Tongue (tissue), 3 donors: ENCODE measurements at places on chromosomes 4 and X. TPM values are rescaled to one million over a fixed set of nuclear protein-coding genes. Genes with fewer than 3 reads are reported as not detected.

GRCh38 chr4:113339430-113339813, 290.0 kb downstream of the ANK2 start:
- no peak for DNase-seq

DNA sequence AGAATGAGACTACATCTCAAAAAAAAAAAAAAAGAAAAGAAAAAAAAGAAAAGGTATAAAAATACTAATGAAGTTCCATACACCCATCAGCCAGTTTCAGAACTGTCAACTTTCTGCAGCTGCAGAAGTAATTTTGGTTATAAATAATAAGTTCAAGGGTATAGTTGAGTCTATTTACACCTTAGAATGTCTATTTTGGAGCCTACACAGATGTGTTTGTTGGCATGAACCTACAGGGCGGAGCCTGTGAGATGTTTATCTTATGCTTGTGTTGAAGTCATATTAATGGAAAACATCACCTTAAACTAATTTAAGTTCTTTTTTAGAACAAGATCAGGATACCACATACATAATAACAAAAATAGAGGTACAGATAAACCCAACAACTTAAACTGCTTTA, 85.8 kb downstream of the RAPGEF2 start:
- no peak for DNase-seq

GRCh38 chr4:140326395-140326993, 47.0 kb upstream of the SCOC start:
- peak; percentile 59 for DNase-seq

- peak; percentile 60 for DNase-seq
These were observed 1.0 kb downstream of the FGFBP2 start for GRCh38 chr4:15961781-15962510.

- no peak for DNase-seq
These were observed 58.7 kb upstream of the GPR34 start for GRCh38 chrX:41630091-41630490.

TMEM255A gene
- total RNA-seq: 6.7 TPM

POF1B gene
- 6.3 TPM for total RNA-seq

MTTP gene
- total RNA-seq: 1.4 TPM

GRCh38 chrX:134737721-134738369, 79.6 kb upstream of the PLAC1 start:
- no peak for DNase-seq

GRCh38 chrX:120514236-120514635, 45.1 kb upstream of the LAMP2 start:
- peak; percentile 4 for DNase-seq

- peak; percentile 71 for DNase-seq
These were observed 38.4 kb downstream of the NAP1L5 start for GRCh38 chr4:88659055-88659889.

- no peak for DNase-seq
These were observed 11.4 kb downstream of the IL9R start for GRCh38 chrX:156008915-156009314.

MAPK10 gene
- total RNA-seq: 9.4 TPM

CSAG2 gene
- total RNA-seq: not detected
